Karpas-422 (cell line): ENCODE measurements at places on chromosomes 6 and 20. TPM values are rescaled to one million over a fixed set of nuclear protein-coding genes. Genes with fewer than 3 reads are reported as not detected.

LY6G5C gene
- total RNA-seq: 0.51 TPM in 1 of 2 replicates, not detected in the other

CST4 gene
- total RNA-seq: not detected in 2 replicates

GRCh38 chr20:24565835-24566351 lies 96.5 kb downstream of the SYNDIG1 start:
- 0 out of 2 replicates have a peak, but pooled peaks cover 4% of the 10 kb centered on the region for H3K27me3 ChIP-seq
- H3K36me3 ChIP-seq: no peaks in the 10 kb centered on the region
- no peak overlapping the region for H3K27ac ChIP-seq
- no peaks in the 10 kb centered on the region for H3K4me1 ChIP-seq

- no peaks in the 10 kb centered on the region for H3K4me1 ChIP-seq
- no peaks in the 10 kb centered on the region for H3K27me3 ChIP-seq
- H3K4me3 ChIP-seq: no peak overlapping the region
- no peaks in the 10 kb centered on the region for H3K36me3 ChIP-seq
- H3K27ac ChIP-seq: no peak overlapping the region
Measured at GRCh38 chr20:61346996-61347395, 94.9 kb downstream of the CDH4 start.

GRCh38 chr20:50513169-50514034 lies 3.2 kb downstream of the PTPN1 start:
- no peak for DNase-seq
- no peaks in the 10 kb centered on the region for H3K36me3 ChIP-seq
- no peak overlapping the region for H3K4me3 ChIP-seq
- no peak overlapping the region for H3K27ac ChIP-seq
- H3K27me3 ChIP-seq: no peaks in the 10 kb centered on the region
- peaks cover 44% of the 10 kb centered on the region for H3K4me1 ChIP-seq

- DNase-seq: peak; percentile 63
- peak overlapping the region; percentile 87 for H3K4me3 ChIP-seq
- peaks cover 32% of the 10 kb centered on the region for H3K4me1 ChIP-seq
- no peaks in the 10 kb centered on the region for H3K27me3 ChIP-seq
- H3K27ac ChIP-seq: peak overlapping the region; percentile 27
- peaks cover 6% of the 10 kb centered on the region; the same call in 1 of the 2 replicates for H3K36me3 ChIP-seq
Measured at GRCh38 chr20:34363465-34364222, 571 bp downstream of the ITCH start.

DNA sequence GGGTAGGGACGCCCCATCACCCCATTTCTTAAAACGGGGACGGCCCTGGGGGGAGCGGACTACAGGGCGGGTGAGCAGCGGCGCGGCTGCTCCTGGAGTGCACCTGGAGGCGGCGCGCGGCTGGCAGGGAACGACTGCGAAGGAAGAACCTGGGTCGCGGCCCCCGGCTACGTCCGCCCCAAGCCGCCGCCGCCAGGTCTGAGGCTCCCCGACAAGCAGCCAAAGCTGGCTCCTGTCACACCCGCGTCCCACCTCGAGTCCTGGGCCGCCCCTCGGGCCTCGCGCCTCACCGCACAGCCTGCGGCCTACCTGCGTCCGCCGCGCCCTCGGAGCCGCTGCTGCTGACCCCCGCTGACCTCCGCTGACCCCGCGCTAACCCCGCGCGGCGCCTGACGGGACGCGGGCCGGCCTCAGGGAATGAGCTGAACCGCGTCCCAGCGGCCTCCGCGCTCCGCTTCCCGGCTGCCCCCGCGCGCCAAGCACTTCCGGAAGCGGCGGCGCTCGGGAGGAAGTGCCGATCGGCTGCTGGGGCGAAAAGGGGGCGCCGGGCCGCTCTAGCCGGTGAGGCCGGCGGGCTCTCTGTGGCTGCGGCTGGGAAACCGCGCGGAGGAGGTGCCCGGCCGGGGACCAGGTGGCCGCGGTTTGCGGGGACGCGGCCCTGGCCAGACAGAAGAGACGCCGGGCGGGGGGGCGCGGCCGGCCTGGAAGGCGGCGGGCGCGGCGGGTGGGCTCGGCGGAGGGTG lies at the start of the genes ARFRP1 and ZGPAT:
Gene ARFRP1, minus strand, starts transcription at position 419 of the 743 bp plus-strand sequence. CDS start 885 bp downstream, outside the sequence.
Gene ZGPAT, plus strand, starts transcription at position 482 of the 743 bp plus-strand sequence. CDS start 542 bp downstream, outside the sequence.
- H3K27me3 ChIP-seq: no peaks in the 10 kb centered on the region
- H3K36me3 ChIP-seq: peaks cover 36% of the 10 kb centered on the region
- H3K27ac ChIP-seq: peak within 1 kb of the TSS; percentile 7; the same call in 1 of the 2 replicates

DNA sequence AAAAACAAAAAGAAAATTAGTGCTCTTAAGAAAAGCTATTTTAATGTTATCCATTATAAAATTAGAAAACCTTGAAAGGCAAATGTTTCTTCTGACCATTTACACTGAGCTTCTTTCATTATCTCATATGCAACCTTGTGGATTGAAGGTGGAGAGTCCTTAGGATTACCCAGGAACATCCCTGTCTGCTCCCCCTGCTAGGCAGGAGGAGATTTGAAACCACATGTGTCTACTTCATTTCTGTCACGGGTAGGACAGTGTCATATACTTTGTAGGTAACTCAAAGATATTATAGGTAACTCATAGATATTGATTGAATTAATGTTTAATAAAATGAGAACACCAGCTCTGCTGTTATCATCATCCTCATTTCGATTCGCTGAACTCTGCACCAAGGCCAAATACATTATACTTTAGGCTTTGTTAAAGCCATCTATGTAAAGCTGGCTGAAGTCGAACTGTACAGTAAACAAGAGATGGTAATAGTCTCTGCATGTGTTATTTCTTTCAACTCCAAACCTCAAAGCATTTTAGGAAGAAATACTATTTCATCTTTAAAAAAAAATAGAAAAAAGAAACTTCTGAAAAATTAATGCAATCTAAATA lies 49.5 kb downstream of the HDAC2 start:
- no peaks in the 10 kb centered on the region for H3K27me3 ChIP-seq
- DNase-seq: no peak
- no peaks in the 10 kb centered on the region for H3K4me1 ChIP-seq

GRCh38 chr20:49890471-49891361 lies 24.6 kb downstream of the SPATA2 start:
- no peaks in the 10 kb centered on the region for H3K27me3 ChIP-seq
- H3K4me1 ChIP-seq: peaks cover 20% of the 10 kb centered on the region
- no peak overlapping the region for H3K27ac ChIP-seq
- no peaks in the 10 kb centered on the region for H3K36me3 ChIP-seq
- DNase-seq: no peak
- H3K4me3 ChIP-seq: no peak overlapping the region
